Esophagus muscularis mucosa (tissue), 4 donors: ENCODE measurements at places on chromosomes 12 and 14. TPM values are rescaled to one million over a fixed set of nuclear protein-coding genes. Genes with fewer than 3 reads are reported as not detected.
A peak's percentile ranks its signal among the peaks of the same experiment; 100 is the strongest.

- no peaks in the 10 kb centered on the region for H3K27me3 ChIP-seq
- peak overlapping the region; percentile 69 for H3K27ac ChIP-seq
- H3K4me1 ChIP-seq = peaks cover 49% of the 10 kb centered on the region
- no peaks in the 10 kb centered on the region for H3K36me3 ChIP-seq
These were observed 100.9 kb downstream of the EPS8 start for GRCh38 chr12:15688202-15688736.

- peak overlapping the region; percentile 56 for H3K27ac ChIP-seq
- H3K36me3 ChIP-seq = no peaks in the 10 kb centered on the region
- H3K4me1 ChIP-seq = peaks cover 69% of the 10 kb centered on the region
- H3K27me3 ChIP-seq = no peaks in the 10 kb centered on the region
These were observed 214.8 kb downstream of the CHST11 start for GRCh38 chr12:104671409-104672095.

GRCh38 chr14:49049711-49050110 lies 536.5 kb downstream of the RPS29 start:
- H3K4me1 ChIP-seq = no peaks in the 10 kb centered on the region
- H3K36me3 ChIP-seq = no peaks in the 10 kb centered on the region
- no peak for DNase-seq
- no peak overlapping the region for H3K4me3 ChIP-seq

DNA sequence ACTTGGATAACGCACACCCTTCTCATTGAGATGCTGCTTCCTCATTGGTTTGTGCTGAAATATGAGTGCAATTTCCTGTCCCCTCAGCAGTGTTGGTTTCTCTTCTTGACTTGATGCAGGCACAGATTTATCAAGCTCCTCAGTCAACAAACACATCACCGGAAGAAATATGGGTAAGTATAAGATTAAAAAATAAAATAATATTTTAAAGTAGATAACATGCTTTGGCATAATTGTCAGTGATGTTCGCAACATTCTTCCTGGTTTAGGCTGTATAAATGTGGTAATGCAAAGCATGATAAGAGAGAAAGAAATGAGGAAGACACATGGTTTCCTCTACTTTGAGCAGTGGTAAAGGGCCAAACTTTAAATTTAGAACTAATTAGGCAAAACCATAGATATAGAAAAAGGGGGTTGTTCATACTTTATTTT lies at the start of gene GPR65:
TSS of gene GPR65 (plus strand) at position 86 of the 432 bp plus-strand sequence. CDS start 5,713 bp downstream, outside the sequence.
- H3K4me1 ChIP-seq = no peaks in the 10 kb centered on the region
- peak within 1 kb of the TSS; percentile 30 for H3K27ac ChIP-seq
- H3K36me3 ChIP-seq = no peaks in the 10 kb centered on the region
- H3K4me3 ChIP-seq = no peak within 1 kb of the TSS
- no peaks in the 10 kb centered on the region for H3K27me3 ChIP-seq

CAPZA3 gene
- not detected for total RNA-seq

PROX2 gene
- not detected for total RNA-seq

DNA sequence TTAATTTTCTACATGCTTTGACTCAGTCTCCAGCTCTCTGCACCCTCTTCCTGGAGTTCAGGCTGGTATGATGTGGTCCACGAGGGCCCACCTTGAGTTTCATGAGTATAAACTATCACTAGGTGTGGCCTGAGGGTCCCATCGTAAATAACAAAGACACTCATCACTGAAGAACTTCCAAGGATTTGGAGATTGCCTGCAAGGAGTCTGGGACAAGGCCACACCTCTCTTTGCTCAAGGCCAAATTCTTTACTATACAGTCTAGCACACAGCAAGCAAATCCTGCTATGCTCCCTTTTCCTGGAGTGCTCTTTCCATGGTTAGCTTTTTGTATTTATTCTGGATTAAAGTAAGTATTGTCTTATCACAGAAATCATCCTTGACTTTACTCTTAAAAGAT lies 271.9 kb downstream of the SLC16A7 start:
- H3K36me3 ChIP-seq = no peaks in the 10 kb centered on the region
- H3K27me3 ChIP-seq = no peaks in the 10 kb centered on the region
- no peak overlapping the region for H3K27ac ChIP-seq

DNA sequence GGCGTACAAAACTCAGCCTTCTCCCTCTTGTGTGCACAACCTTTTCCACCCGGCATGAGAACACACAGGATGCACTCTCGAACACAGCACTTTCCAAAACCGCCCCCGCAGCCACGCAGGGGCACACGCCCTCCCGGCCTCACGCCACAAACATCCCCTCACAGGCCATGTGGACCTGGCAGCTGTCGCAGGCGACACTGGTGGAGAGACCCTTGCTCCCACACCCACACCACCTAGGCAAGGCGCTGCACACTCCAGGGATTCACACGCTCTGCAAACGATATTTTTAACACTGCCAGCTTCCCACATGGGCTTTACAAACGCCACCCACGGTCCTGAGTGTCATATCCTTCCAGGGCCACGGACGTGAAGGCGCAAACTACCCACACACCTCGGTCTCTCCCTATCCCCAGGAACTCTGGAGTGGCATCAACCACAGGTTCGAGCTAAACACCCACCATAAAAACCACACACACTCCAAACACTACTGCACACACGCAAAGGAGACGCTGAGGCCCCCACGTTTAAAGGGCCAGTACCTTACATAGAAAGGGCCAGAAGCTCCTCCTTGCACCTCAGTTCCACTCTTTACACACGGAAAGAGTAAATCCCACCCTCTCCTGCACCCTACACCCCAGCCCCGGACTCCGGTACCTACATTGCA lies 12.4 kb upstream of the ITGB7 start:
- peaks cover 95% of the 10 kb centered on the region for H3K4me1 ChIP-seq
- no peak for DNase-seq
- no peaks in the 10 kb centered on the region for H3K27me3 ChIP-seq

DNA sequence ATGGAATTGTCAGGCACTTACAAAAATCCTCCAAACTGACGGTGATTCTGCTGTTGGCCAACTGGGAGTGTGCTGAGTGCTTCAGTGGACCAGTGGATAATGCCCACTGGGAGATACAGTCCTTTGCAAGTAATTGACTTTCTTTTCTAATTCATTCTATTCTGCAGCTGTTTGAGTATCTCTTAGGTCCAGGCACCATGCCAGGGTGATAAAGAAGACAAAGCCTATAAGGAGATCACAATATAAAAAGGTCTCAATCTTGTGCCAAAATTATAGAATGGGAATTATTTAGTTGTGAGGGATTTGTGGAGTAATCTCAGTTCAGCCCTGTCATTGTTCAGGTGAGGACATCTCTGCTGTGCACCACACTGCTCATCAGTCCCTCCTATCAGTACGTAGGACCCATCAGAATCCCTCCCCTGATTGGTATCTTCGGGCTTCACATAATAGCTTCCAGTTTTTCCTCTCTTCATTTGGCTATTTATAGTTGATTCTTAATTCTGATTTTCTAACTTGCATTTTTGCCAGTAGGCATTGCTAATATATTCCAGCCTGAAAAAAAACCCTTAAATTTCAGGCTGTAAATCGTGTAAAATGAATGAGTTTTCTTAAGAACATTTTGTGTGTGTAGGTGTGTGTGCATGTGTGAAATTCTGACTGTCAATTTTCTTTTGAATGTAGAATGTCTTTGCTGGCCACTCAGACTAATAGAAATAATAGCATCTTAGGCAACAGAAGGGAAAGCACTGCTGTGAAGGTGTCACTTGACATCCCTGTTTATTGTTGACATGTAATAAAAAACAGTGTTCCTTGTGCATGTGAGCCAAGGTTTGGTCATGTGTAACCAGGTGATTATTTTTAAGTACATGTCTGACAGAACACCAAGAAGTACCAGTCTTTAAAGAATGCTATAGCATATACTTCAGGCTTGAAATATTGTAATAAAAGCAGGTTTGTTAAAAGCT lies 457.6 kb upstream of the RGS6 start:
- no peaks in the 10 kb centered on the region for H3K36me3 ChIP-seq
- no peaks in the 10 kb centered on the region for H3K4me1 ChIP-seq
- no peaks in the 10 kb centered on the region for H3K27me3 ChIP-seq
- H3K4me3 ChIP-seq = no peak overlapping the region
- no peak for DNase-seq

DCTN2 gene
- 206 TPM for total RNA-seq
